ENCODE measurements at places on chromosomes 1 and 21.

DNA sequence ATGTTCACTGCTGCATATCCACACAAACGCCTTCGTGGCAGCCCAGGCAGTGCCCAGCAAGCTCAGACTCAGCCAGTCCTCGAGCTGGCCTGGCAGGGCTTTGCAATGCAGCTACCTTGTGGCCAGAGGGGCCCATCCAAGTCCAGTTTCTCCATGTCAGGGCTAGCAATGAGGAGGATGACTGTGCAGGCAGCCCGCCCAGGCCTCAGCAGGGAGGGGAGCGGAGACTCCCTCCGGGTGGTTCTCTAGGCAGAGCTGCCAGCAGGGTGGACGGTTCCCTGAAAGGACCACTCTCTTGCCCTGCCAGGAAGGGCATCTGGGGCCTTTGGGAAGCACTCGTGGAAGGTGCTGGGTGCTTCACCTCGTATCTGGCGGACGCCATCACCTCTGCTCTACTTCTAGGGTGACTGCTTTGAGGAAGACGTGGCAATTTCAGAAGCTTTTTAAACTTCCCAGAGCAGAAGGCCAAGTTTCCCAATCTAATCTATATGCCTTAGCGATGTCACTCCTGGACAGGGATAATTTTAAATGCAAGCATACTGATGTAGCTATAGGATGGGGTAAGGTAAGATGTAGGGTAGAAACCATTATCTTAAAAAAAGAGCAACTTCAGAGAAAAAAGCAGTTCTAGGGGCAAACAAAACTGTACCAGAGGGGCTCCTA, 56.2 kb downstream of the RUNX1 start:
- no peak for DNase-seq

DNA sequence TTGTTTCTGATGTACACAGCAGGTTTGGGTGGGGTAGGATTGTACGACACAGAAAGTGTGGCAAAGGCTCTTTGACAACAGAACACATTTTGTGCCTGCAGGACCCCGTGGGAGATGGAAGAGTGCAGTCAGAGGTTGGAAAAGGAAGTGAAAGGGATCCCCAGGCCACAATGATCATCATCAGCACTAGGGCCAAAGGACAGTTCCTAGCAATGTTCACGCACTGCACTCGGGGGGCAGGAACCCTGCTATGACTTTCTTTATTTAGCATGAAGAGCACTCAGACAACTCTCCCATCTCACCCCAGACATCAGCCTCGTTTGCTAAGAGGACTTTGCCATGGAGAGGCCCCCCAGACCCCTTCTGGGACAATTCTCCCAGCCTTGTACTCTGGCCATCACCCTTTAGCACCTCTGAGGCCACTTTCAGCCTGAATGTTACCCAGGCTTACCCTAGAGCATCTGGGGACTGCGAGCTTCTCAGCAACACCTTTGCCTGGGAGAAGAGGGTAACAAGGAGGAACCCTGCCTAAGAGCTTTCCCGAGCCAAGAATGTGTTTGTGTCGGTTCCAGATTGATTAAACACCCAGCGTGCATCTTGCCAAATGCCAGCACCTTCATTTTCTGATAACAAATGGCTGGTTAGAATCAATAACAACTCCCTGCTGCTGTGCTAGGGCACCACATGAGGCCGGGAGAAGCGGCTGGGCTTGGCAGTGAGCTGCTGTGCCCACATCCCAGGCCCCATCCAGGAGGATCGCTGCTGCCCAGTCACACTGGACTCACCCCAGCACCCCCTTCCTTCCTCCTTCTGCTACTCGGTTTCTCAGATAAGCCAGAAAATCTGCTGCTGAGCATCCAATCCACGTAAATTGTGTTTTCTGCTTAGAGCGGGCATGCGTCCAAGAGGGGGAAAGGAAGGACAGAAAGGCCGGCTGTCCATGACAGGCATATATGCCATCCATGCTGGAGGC, 633.1 kb downstream of the AJAP1 start:
- no peak for DNase-seq

DNA sequence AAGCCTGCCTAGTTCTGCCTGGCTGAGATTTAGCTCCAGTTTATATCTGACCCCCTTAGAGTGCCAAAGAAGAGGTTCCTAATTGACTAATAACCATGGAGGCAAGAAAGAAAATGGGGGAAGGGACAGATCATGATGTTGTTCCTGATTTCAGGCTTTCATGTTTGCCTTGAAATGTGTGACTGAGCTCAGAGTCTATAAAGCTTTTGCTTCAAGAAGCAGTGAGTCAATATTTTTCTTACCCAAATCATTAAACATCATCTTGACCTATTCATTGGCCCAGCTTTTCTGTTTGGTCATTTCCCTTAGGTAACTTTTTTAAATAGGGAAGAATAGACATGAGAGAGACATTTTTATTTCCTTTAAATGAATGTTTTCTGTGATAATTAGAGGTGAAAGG, 55.9 kb downstream of the HHAT start:
- no peak for DNase-seq

GRCh38 chr21:40587736-40588346, 259.1 kb downstream of the DSCAM start:
- no peak for DNase-seq

DNA sequence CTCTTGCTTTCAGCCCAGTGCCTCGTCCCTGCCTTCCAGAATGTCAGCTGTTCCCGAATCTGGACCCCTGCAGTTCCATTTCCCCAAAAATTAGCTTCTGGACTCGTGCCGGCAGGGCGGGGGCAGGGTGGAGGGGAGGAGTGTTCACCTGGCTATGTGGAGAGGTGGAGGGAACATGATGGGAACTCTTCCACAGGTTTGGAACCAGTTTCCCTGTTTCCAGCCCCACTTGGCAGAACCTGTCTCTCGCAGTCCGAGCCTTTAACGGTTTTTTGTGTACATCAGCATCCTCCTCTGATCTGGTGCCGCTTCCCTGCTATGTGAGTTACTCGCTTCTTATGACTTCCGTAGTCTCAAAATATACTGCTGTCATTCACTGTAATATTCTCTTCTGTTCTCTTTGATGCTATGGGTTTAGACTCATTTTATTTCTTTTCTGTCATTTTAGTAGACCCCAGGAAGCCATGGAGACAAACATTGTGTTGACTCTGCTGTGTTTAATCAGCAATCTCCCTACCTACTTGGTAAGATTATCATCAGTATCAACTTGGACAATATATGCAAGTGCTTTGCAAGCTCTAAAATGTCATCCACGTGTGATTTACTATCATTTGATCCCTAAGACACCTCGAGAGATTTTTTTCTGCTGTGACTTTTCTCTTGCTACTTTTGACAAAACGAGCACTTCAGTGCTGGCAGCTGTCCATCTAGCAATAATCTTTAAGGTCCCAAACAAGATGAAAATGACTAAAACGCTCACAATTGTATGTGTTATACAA, 33.3 kb upstream of the HNRNPU start:
- no peak for DNase-seq
